Stimulated activated CD8-positive, alpha-beta memory T cell treated with anti-CD3 and anti-CD28 coated beads, Interleukin-2, amount 100 ng/mL, for 1 hour (primary cell): ENCODE measurements at places on chromosomes 2 and 18.

GRCh38 chr18:39486268-39486667 lies 1920.7 kb upstream of the CELF4 start:
- no peak for DNase-seq

- DNase-seq: no peak
Observed at GRCh38 chr2:152441961-152442360, 107.0 kb downstream of the FMNL2 start.

DNA sequence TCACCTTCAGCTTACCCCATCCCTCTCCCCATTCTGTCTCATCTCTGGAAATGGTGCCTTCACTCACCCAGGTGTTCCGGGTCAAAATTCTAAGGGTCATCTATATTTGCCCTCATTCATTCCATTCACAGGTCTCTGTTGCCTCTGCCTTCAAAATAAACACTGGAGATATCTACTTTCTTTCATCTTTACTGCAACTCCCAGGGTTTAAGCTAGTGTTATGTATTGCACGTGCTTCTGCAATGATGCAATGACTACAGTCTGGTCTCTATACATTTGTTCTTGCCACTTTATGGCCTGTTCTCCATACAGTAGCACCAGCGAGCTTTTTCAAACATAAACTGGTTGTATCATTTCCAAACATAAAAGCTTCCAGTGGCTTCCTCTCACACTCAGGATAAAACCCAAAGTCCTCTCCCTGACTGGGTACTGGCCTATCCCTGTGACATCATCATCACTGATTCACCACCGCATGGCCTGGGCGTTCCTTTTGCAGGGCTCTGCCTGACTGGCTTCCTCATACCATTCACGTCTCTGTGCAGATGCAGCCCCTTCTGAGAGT lies 14.3 kb downstream of the DSG2 start:
- DNase-seq: no peak

- no peak for DNase-seq
Observed at GRCh38 chr2:203857656-203858055, 9.9 kb upstream of the CTLA4 start.

DNA sequence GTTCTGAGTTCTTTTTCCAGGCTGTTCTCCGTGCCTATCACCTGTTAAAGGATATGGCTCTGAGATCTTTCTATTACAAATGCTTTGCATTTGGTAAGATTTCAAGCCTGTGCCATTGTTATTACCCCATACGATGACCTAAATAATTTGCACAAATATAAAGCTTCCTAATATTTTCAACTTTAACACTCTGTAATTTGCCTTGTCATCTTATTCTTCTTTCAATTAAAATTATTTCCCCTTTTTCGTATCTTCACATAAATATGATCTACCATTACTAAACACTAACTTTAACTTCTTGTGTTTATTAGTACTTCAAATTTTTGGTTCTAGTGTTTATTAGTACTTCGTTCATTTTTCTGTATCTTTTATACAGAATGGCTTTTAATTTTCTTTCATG lies 3.2 kb upstream of the MSL3B start:
- DNase-seq: no peak

DNA sequence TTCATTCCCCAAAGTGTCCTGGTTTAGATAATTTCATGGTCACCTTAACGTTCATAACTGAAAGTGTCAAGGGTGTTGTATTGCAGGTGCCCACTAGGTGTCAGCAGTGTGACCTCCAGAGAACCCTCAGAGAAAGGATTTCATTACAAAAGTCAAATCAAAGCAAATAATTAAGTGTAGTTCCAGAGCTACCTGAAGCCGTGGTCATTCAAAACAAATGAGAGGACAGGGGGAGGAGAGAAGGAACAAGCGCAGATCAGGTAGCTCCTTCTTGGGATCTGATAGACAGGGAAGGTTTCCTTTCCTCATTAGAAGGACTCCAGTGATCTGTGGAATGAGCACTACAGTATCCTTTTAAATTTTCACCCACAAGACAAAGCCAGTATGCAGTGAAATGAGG lies at the start of gene SLC9A4:
Gene SLC9A4 (plus strand): TSS at position 207 of the 400 bp plus-strand sequence. CDS start 534 bp downstream, outside the sequence.
- peak; percentile 20 for DNase-seq

GRCh38 chr18:62377131-62377807 lies 52.2 kb downstream of the TNFRSF11A start:
- no peak for DNase-seq

- no peak for DNase-seq
Observed at GRCh38 chr2:238696786-238697185, 151.1 kb upstream of the TWIST2 start.

- DNase-seq: no peak
Observed at GRCh38 chr2:64145714-64146113, 1.5 kb upstream of the PELI1 start.

DNA sequence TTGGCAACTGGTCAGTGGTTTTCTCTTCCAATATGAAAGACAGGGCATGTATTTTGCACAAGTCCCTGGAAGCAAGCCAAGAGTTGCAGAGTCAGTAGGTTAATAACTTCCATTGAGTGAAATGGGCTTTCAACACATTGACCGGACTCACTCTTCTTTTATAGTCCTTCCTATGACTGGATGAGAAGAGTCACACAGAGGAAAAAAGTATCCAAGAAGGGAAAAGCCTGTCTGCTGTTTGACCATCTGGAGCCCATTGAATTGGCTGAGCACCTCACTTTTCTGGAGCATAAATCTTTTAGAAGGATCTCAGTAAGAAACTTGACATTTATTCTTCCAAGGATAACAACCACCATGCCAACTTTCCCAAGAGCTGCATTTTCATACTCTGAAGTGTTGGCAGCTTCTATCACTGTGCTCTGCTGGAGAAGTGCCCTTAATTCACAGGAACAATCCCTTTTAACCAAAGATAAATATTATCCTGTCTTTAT lies 45.4 kb downstream of the RASGRP3 start:
- DNase-seq: no peak

- no peak for DNase-seq
Observed at GRCh38 chr18:11163665-11164064, 14.3 kb upstream of the PIEZO2 start.

DNA sequence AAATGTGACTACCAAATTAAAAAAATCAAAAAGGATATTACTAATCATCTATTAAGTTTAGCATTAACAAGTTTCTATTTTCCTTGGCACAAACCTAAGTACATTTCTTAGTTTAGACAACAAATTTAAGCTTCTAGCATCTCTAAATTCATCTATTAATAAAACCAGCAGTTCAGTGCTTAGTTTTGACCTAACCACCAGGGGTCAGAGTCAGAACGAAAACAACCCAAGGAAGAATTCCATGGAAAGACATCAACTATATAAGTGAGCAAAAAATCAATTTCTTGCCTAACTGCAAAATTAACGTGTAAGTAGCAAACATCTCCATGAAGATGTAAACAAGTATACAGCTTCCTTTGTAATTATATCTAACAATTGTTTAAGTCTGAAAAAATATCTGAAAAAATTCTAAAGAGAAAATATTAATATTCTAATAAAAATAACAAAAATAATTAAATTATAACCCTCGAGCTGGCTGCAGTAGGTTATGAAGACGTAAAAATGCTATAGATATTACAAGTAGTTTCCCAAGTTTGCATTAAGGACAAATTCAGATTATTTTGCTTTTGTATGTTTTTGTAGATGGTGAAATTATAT lies 83.7 kb downstream of the CERKL start:
- DNase-seq: no peak

DNA sequence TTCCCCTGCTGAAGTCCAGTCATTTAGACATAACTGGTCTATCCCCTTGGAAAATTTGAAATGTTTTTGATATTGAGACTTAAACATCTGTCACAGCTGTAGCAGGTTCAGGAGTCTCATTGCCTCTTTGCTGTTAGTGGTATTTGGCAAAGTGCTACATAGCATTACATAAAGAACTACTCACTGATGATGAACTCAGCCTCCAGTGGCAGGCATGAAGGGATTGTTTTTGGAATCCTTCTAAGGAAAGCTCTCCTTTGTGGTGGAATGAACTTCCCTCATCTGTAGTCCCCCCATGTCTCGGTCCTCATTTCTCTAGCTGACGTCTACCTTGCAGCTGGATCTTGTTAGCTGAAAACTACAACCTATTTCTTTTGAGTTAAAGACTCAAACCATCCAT lies 111.6 kb downstream of the TACR1 start:
- DNase-seq: no peak

GRCh38 chr2:231644426-231644825 lies 51.8 kb downstream of the TEX44 start:
- no peak for DNase-seq

DNA sequence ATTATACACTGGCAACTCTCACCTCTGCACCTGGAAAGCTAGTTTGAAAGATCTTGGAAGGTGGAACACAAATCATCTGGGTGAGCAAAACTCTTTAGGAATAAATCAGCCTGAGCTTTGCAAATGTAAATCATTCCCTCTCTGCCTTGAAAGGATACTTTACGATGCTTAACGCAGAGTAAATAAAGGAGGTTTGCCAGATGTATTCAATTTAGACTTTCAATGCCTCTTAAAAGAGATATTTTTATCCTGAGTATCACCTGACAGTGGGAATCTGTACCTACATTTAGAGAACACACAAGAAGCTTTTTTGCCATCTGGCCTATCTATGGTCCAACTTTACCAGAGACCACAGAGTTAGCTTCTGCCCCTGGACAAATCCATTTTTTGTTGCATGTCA lies 983.2 kb upstream of the CDH2 start:
- no peak for DNase-seq

DNA sequence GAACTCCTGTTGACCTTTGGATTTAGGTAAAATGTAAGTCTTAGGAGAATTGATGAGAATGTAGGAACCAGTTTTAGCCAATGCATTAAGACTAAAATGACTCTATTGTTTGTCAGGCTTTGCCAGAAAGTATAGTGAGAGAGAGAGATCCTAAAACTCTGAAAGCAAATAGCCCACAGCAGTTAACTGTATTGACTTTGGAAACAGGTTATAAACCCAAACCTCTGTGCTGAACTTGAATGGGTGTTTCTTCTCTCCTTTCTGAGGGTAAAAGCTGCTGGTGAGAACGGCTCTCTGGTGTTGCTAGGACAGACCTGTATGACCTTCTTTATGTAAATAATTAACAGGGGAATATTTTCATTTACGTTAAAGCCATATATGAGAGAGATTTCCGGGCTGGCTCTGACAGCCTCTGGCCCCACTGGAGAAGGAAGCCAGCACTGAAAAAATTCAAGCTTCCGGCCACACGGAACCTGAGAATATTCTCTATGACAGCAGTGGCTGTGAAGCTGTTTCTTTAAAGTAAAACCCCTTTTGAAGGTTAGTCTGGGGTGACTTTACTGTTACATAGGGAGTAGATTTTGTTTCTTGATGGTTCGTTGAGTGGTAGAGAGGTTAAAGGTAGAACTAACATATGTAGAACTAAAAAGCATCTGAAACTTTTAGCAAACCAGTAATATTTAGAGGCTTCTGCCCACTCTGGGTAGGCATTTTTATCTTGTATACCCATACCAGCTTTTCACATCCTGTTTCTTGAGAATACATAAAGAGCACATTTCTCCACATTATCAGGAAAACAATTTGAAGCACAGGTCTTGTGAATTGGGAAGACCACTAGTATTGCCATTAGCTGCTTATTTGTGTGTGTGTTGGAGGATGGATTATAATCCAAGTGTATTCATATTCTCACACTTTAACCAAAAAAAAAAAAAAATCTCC lies 123.8 kb downstream of the SPTBN1 start:
- no peak for DNase-seq

- no peak for DNase-seq
Observed at GRCh38 chr2:180677930-180678624, 302.3 kb upstream of the UBE2E3 start.

DNA sequence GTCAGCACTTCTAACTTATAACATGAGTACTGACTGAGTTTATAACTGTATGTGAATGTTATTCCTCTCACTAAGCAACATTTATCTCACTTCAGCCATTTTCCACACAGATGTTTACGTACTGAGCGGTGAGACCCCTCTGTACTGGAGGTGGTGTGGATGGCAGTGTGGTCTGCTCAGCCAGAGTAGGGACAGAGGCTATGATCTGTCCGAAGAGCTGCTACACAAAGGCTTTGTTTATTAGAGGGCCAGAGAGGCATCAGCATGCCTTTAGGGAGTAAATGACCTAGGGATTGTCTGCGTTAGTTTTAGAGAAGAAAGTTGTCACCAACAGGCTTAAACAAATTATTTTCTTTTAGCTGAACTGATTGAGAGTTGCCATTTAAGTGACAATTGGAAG lies 23.2 kb upstream of the TACR1 start:
- DNase-seq: no peak

DNA sequence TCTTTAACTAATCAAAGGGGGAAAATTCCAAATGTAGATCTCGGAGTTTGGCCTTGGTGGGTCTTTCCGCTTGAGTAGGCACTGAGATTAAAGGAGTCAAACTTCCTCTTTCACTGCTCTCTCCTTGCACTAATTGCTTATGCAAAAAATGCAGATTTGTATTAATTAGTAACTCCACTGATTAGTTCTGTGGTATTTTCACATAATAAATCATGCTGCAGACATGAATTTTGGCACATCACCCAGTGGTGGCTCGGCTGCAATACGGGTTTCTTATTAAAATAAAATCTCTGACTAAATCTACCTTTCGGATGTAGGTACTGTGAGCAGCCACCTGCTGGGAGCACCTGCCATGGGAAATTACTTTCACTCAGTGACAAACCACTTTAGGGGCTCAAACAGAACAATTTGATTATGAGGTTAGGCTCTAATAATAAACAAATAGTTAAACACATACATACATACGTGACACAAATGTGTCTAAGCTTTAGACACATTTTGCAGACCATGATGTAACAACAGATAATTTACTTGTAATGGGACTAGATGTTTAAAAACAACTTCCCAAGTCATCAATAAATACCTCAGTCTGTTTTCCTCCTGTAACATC lies 6.4 kb upstream of the NEUROD1 start:
- DNase-seq: no peak

DNA sequence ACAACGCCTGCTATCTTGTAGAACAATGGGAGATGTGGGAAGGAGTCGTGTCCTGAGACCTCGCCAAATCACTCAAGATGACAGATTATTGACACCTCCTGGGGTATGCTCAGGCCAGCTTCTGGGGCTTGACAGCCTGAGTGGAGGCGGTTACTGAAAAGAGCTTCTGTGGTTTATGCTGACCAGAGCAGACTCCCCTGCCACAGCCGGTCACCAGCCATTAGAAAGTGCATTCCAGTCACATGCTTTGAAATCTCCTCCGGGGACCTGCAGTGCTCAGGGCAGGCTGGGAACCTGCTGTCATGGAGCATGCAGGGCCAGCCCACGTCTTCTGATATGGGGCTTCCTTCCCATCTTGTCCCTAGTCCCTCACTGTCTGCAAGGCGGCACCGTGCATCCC lies 215.9 kb downstream of the SEPTIN10 start:
- DNase-seq: no peak

GRCh38 chr18:74522635-74523548 lies 11.4 kb upstream of the CNDP1 start:
- no peak for DNase-seq

- no peak for DNase-seq
Observed at GRCh38 chr2:48566592-48567310, 36.8 kb downstream of the STON1 start.

- no peak for DNase-seq
Observed at GRCh38 chr2:216534809-216535208, 36.2 kb downstream of the RPL37A start.
